ENCODE measurements at places on chromosomes 11 and 22.

DNA sequence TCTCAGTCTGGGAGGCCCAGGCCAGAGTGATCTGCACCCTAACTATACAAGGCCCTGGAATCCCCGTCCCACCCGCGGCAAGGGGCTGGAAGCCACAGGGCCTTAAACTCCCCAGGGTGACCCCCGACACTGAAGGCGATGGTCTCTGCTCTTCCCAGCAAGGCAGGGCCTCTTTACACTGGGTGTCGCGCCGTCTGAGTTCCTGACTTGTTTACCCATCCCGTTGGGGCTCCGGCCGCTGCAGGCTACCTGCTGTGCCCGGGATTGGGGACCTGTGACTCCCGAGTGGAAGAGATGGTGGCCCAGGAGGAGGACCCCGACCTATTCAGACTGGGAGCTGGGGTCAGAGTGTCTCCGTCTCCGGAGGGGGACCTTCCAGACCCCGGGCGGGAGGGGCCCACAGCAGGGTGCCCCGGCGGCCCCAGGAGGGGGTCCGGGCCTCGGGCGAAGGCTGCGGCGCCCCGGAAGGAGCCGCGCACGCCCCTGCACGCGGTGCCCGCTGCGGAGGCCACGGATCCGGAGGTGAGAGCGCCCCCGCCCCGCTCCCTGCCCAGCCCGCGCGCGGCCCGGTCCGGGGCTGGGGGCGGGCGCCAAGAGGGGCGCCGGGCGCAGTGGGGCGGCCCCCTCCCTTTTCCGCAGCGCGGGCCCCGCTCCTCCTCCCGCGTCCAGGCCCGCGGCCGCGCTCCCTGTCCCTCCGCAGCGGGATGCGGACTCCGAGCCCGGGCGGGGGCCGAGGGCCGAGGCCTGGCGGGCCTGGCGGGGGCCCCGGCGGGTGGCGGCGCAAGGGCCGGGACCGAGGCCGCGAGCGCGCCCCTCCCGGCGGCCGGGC is 560 bp upstream of the MPPED1 start:
- no peak for DNase-seq

DNA sequence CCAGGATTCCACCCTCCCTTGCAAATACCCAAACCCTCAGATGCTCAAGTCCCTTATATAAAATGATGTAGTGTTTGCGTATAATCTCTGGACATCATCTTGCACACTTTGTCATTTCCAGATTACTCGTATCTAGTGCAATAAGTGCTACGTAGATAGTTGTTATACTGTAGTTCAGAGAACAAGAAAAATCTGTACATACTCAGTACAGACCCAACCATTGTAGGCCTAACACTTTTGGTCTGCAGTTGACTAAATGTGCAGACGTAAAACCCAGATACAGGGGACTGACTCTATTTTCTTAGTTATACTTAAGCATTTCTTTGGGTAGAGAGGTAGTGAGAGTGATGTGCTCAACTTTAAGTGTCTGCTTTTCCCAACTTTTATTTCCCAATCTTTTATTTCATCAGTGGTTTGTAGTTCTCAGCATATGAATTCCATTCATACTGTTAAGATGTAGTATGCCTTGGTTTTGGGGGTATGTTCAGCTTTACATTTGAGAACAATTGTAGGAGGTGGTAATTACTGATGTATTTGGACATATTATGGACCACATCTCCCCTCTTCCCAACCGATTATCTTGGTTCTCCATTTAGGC is 43.9 kb downstream of the DDX6 start:
- DNase-seq: no peak

DNA sequence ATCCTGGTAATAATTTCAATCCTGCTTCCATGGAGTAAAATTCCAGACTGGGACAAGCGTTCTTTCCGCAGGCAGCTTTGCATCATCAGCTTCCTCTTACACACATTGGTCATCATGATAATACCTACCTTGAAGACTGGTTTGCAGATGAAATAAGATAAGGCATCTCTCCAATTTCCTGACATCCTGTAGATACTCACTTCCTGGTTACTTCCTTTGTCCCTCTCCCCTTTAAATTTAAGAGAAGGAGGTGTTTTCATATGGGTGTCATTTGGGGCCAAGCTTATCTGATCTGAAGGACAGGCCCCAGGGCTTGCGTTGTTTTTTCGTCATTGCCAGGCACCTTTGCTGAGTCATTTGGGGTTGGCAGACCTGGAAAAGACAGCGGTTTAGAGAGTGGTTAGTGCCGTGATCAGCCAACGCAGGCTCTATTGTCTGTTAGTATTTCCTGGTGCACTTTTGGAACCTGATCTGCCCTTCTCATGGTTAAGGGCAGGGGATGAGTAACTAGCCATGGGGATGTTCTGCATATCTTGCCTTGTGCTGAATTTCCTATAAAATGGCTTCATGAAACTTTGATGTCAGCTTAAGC is 24.1 kb downstream of the GRAMD1B start:
- DNase-seq: peak; percentile 23

DNA sequence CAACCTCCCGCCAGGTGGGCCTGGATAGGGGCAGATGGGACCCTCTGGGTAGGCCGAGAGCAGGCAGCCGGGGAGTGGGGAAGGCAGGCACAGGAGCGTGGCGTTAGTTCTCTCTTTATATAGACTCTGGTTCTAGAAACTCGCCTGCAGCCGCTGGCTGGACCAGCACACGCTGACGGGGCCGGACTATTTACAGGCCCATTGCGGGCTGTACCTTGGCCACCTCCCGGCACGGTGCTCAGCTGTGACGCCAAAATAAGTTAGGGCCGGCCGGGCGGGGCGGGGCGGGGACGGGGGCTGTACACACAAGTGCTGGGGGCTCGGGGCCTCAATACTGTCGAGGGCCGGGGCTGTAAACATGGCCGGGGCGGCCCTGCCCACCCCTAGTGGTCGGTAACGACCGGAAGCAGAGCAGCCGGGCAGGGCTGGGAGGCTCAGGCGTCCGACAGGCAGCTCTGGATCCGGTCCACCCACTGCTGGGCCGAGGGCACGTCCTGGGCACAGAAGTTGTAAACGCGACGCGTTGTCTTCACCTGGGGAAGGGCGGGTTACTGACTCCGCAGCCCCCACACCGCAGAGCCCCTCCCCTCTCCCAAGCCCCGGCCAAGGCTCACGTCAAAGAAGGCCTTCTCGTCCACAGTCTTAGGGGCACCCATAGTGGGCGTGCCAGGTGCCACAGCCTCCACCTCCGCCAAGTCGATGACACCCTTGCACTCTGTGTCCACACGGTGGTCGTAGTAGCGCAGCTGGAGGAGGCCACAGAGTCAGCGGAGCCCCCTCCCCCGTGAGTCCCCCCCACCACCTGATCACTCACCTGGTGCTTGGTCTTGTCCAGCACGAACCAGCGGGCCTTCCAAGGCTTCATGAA is 27.9 kb downstream of the SBF1 start:
- no peak for DNase-seq

GRCh38 chr11:2827256-2827655 is 58.3 kb downstream of the CDKN1C start:
- DNase-seq: no peak

DNA sequence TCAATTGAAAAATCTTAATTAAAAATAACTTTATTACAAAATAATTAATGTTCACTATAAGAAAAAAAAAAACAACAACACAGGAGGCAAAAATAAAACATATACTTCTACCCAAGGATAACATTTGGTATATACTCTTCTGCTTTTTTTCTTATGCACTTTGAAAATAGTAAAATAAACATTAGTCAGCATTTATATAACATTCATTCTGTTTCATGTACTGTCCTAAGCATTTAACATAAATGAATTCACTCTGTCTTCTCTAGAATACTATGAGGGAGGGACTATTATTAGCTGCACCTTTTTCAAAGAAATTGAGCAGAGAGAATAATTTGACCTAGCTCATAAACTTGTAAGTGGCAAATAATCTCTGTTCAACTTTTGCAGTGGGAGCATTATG is 48.3 kb upstream of the CCDC34 start:
- no peak for DNase-seq

DNA sequence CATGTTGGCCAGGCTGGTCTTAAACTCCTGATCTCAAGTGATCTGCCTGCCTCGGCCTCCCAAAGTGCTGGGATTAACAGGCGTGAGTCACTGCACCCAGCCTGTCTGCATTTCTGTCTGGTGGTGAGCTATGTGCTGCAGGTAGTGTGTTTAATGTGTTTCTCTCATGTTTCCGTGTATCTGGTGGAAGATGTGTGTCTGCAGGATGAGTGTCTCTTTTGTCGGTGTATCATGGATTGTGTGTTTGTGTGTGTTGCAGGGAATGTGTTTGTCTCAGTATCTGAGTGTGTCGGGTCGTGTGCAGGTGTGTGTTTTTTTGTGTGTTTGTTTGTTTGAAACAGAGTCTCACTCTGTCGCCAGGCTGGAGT is 16.1 kb downstream of the SCARF2 start:
- no peak for DNase-seq

DNA sequence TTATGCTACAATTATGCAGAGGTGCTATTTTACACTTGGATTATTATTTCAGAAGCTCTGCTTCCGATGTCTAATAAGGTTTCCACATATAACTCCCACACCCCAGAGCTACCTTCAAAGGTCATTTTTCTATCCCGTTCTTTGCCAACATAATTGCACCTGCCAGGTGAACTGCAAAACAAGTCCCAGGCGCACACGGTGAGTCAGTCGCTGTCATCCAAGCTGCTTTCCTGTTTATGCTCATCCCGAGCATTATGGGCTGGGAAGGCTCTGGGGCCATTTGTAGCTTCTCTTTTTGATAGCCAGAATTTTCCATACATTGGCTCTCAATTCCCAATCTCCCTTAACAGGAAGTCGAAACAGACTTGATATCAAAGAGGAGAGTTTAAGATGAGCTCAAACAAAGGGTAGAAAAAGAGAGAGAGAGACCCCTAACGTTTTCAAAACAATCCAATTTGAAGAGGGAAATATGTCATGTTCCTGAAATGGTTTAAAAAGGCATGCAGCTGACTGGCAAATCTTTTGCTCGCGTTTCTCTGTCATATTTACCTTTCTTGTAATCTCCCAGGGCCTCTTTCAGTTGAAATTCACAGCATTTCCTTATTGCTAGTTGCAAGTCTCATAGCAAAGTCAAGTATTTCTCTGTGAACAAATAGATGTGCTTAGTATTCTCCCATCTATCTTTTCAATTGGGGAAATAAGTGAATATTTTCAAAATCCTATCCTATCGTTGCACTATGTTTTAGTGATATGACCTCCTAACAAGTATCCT is 815.9 kb downstream of the KCNA4 start:
- no peak for DNase-seq

- no peak for DNase-seq
These were observed 3.6 kb upstream of the ARRB1 start for GRCh38 chr11:75355051-75355450.

DNA sequence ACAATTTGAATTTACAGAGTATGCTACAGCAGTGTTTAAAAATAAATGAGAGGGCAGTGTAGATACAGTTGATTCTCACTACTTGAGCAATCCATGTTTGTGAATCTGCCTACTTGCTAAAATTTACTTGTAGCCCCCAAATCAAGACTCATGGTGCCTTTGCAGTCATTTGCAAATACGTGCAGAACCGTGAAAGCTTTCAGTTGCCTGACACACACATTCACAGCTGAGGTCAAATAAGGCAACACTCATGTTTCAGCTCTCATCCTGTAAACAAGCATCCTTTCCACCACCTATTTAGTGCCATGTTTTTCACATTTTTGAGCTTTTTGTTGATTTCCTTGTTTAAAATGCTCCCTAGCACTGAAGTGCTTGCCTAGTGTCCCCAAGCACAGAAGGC is 32.5 kb upstream of the RASL10A start:
- no peak for DNase-seq

GRCh38 chr22:49269928-49270327 is 557.7 kb downstream of the BRD1 start:
- no peak for DNase-seq

GRCh38 chr22:36510966-36511881 is 4.4 kb upstream of the FOXRED2 start:
- DNase-seq: peak; percentile 53

GRCh38 chr11:45670386-45671135 is 5.1 kb upstream of the CHST1 start:
- DNase-seq: no peak

GRCh38 chr11:10622957-10623791 is 54.7 kb upstream of the LYVE1 start:
- DNase-seq: peak; percentile 92

- peak; percentile 66 for DNase-seq
These were observed 35.7 kb upstream of the DKK3 start for GRCh38 chr11:12043959-12044791.

- DNase-seq: no peak
These were observed 79.9 kb upstream of the BARX2 start for GRCh38 chr11:129295746-129296145.

Measured in suppressor macrophage treated with lipopolysaccharide for 1 hour (primary cell).